CD4-positive, CD25-positive, alpha-beta regulatory T cell (primary cell): ENCODE measurements at places on chromosomes 5 and 9. TPM values are rescaled to one million over a fixed set of nuclear protein-coding genes. Genes with fewer than 3 reads are reported as not detected.

The GDNF gene
- not detected for total RNA-seq

GRCh38 chr9:95177617-95178016 lies 139.9 kb downstream of the FANCC start:
- DNase-seq: no peak

The COX7C gene
- 383 TPM for total RNA-seq

DNA sequence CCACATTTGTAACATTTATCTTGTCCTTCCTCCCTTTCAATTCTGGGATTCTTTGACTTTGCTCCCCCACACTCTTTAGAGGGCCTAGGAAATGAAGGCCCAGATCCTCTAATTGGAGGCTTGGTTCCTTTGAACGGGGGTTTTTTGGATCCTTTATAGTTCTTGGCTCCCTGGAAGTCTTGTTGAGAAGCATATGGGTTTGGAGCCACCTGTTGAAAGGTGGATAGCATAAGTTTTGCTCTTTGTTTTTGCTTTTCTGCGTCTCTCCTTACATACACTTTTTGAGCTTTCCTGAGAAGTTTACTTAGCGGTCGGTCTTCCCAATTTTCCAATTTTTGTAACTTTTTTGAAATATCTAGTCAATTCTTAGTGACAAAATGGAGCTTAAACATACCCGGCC lies 17.8 kb downstream of the IFT74 start:
- DNase-seq: no peak

DNA sequence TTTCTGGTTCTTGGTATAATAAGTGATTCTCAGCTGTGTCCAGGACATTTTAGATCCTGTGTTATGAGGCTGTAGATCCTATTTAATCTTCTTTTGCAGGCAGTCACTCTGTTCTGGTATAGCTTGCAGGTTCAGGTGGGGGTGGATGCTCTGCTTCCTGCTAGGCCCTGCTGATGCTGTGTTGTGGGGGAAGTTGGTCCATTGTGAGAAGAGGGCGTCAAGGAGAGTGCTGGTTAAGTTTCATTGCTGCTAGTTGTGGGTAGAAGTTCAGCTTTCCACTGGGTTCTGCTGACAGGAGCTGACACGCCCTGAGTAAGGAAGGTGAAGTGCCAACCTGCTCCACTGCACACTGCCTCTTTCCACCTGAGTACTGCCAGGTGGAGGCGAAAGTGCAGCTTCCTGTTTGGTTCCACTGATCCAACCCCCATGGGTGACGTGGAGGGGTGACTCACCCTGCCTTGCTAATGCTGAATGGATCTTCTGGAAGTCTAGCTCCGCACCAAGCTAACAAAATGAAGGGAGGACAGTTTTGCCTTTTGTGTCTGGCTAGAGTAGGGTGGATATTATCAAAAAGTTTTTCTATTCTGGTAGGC lies 16.3 kb downstream of the NMRK1 start:
- peak; percentile 29 for DNase-seq

DNA sequence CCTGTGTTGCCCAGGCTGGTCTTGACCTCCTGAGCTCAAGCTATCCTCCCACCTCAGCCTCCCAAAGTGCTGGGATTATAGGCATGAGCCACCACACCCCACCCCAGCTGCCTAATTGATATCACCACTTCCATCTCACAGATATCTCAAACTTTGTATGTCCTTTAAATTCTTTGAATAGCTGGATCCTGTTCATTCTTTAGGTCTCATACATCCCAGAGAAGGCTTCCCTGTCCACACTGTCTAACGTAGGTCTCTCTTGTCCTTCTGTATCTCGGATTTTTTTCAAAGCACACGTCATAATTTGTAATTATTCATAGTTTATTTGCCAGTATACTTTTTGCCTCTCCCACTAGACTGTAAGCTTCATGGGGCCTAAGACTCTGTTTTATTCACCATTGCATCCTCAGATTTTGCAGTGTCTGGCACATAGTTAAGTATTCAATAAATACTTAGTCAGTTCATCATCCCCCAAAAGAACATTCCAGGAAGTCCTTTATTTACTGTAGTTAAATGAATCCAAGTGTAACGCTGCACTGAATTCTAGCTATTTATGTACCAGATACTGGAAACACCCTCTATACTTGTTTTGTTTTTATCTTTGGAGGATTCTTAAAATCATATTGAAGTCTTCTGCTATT lies 10.5 kb downstream of the ARSK start:
- DNase-seq: no peak

DNA sequence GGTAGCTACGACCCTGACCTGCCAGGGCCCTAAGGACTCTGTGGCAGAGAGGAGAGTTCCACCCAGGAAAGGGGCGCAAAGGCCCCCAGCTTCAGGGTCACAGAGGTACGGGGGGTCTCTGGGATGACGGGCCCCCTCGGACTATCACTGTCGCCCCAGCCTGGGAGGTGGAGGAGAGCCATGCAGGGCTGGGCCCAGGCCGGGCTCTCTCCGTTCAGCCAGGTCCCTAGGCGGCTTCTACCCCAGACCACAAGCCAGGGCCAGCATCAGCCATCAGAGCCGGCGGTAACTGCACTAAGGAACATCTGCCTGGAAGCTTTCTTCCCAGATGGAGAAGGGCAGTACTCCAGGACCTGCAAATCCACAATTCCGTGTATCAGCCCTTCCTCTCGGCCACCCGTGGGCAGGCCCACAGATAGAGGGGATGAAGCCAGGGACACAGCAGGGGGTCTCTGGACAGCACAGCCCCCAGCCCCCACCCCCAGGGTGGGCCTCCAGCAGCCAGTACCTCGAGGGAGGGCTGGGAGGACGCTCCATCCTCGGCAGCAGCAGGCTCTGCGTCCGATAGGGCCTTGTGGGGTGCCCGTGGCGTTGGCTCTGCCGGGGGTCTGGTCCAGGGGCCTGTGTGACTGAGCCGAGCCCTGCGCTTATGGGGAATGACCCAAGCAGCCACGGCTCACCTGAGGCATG lies 38.4 kb downstream of the NACC2 start:
- DNase-seq: no peak

The QRFP gene
- not detected for total RNA-seq
